Glutamatergic neuron (in vitro differentiated cells): ENCODE measurements at places on chromosomes 16 and 17. TPM values are rescaled to one million over a fixed set of nuclear protein-coding genes. Genes with fewer than 3 reads are reported as not detected.

- no peak for DNase-seq
- H3K27ac ChIP-seq, result no peak overlapping the region
- no peaks in the 10 kb centered on the region for H3K36me3 ChIP-seq
- H3K27me3 ChIP-seq, result no peaks in the 10 kb centered on the region
Measured at GRCh38 chr17:67080804-67081203, 36.5 kb downstream of the CACNG1 start.

GRCh38 chr16:1274767-1275166, 18.9 kb downstream of the TPSD1 start:
- peaks cover 5% of the 10 kb centered on the region for H3K4me1 ChIP-seq
- peaks cover 7% of the 10 kb centered on the region for H3K27me3 ChIP-seq
- no peak overlapping the region for H3K4me3 ChIP-seq

GRCh38 chr17:37079735-37080134, 131.0 kb downstream of the AATF start:
- H3K27ac ChIP-seq, result no peak overlapping the region
- no peaks in the 10 kb centered on the region for H3K27me3 ChIP-seq
- H3K4me3 ChIP-seq, result no peak overlapping the region

- DNase-seq, result no peak
- H3K4me3 ChIP-seq, result no peak overlapping the region
- no peaks in the 10 kb centered on the region for H3K36me3 ChIP-seq
- peaks cover 2% of the 10 kb centered on the region for H3K27me3 ChIP-seq
- no peaks in the 10 kb centered on the region for H3K4me1 ChIP-seq
Measured at GRCh38 chr17:64337676-64338075, 53.0 kb downstream of the PECAM1 start.

- peaks cover 2% of the 10 kb centered on the region for H3K4me1 ChIP-seq
- H3K4me3 ChIP-seq, result no peak overlapping the region
- H3K36me3 ChIP-seq, result no peaks in the 10 kb centered on the region
- peaks cover 5% of the 10 kb centered on the region for H3K27me3 ChIP-seq
- no peak overlapping the region for H3K27ac ChIP-seq
Measured at GRCh38 chr16:3983081-3983520, 102.6 kb upstream of the CREBBP start.

GRCh38 chr17:29393436-29393835, 3.3 kb downstream of the TAOK1 start:
- H3K4me1 ChIP-seq, result peaks cover 19% of the 10 kb centered on the region
- peak overlapping the region; percentile 96 for H3K4me3 ChIP-seq
- no peak overlapping the region for H3K27ac ChIP-seq
- peaks cover 12% of the 10 kb centered on the region for H3K27me3 ChIP-seq

DNA sequence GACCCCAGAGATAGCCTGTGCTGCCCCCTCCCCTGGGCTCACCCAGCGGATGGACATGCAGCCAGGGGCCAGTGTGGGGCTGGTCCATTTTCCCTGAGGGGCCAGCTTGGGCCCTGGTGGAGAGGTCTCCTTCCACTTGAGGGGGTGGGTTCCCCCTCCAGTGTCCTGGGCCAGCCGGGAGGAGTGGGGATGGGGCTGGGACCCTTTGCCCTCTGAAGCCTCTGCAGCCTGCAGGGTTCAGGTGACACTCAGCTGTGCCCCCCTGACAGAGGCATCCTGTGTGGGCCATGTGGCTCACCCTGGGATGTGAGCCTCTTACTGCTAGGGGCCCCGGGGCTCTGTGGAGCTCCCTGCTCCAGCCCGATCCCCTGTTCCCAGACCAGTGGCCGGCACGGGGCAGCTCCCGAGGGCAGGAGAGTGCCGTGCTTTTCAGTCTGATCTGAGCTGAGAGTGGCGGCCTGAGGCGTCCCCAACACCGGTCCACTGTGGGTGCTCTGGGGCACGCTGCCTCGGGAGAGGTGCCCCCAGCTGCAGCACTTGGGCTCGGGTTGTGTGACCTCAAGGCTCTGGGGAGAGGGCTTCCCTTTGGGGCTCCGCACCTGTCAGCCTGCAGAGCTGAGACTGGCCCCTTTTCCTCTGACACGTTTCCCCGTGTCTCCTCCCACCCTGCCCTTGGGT, 439 bp upstream of the GNG13 start:
- H3K4me1 ChIP-seq, result no peaks in the 10 kb centered on the region
- DNase-seq, result no peak
- H3K27me3 ChIP-seq, result peaks cover 3% of the 10 kb centered on the region
- no peak overlapping the region for H3K27ac ChIP-seq
- H3K4me3 ChIP-seq, result no peak overlapping the region

GRCh38 chr17:2351269-2351668, 14.0 kb downstream of the SGSM2 start:
- no peaks in the 10 kb centered on the region for H3K36me3 ChIP-seq
- no peaks in the 10 kb centered on the region for H3K27me3 ChIP-seq

DNA sequence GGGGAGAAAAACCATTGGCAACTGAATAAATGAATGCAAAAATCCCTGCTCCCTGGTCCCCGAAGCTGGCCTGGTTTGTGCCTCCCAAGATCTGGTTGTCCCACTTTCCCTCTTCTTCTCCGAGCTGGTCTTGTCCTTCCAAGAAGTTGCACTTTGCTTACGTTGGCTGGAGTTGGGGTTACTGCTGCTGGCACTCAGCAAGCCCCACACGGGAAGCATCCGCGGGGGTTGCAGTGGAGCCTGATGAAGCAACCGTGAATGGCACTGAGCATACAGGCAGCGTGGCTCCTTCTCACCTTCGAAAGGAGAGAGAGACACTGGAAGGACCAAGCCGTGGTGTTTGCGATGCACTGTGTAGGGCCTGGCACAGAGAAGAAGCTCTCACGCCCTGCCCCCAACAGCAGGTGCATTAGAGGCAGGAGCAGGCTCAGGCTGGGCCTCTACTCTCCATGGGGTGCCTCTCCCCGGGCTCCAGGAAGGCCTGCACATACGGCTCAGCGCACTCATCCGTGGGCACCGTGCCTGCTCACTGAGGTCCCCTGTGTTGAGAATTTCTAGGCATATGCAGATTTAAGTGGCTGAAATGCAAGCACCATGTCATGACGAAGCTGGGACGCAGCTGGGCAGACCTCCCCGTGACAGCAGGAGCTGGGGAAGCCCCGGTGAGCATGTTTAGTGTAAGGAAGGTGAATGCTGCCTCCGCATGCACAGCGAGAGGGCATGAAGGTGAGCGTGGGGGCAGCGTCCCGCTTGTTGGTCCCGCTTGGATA, 12.1 kb downstream of the CA5A start:
- peak overlapping the region; percentile 65 for H3K4me3 ChIP-seq
- no peaks in the 10 kb centered on the region for H3K36me3 ChIP-seq
- peak overlapping the region; percentile 66 for H3K27ac ChIP-seq
- peaks cover 2% of the 10 kb centered on the region for H3K27me3 ChIP-seq
- DNase-seq, result peak; percentile 32

- peak overlapping the region; percentile 81 for H3K4me3 ChIP-seq
- peaks cover 10% of the 10 kb centered on the region for H3K4me1 ChIP-seq
- no peaks in the 10 kb centered on the region for H3K36me3 ChIP-seq
- DNase-seq, result no peak
Measured at GRCh38 chr17:38701504-38702165, 3.4 kb upstream of the MLLT6 start.

DNA sequence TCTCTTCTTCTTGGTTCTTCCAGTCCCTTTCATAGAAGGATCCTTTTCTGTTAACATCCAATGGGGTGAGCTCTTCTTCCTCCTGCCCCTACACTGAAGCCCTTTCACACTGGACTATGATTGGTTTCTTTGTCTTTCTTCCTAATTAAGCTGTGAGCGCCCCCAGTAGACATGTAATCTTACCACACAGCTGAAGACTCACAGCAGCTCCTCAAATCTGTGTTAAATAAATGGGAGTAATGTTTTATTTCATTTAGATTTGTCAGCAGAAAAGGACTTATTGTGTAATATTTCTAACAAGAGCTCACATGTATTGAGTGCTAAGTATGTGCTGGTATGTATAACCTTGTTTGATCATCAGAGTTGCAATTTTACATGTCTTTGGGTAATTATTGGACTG, 55.7 kb downstream of the TOX3 start:
- H3K4me3 ChIP-seq, result no peak overlapping the region
- DNase-seq, result no peak
- no peak overlapping the region for H3K27ac ChIP-seq
- H3K27me3 ChIP-seq, result no peaks in the 10 kb centered on the region
- peaks cover under 1% of the 10 kb centered on the region for H3K36me3 ChIP-seq

DNA sequence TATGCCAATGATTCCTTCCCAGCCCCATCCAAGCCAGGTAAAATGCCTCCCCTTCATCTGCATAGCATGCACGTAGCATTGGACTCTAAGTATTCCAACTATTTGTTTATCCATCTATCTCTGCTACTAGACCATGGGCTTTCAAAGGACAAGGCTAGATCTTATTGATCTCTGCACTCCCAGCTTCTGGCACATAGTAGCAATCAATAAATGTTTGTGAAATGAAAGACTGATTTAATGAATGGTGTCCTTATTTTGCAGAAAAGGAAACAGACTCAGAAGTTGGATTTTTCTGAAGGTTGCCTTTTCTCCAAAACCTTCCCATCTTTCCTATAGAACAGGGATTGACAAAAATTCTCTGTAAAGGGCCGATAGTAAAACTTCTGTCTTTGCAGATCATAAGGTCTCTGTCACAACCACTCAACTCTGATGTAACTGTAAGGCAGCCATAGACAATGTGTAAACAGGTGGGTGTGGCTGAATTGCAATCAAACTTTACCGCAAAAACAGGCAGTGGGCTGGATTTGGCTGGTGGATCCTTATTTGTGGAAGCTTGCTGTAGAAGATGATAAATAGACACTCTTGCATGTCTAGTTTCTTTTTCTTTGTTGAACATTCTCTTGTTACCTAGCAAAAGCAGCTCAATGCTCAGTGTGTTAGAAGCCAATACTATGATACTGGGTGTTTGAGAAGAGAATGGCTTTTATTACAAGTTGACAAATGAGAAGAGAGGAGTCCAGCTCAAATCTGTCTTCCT, 7.6 kb upstream of the CMTR2 start:
- no peak overlapping the region for H3K27ac ChIP-seq
- no peaks in the 10 kb centered on the region for H3K36me3 ChIP-seq
- H3K27me3 ChIP-seq, result no peaks in the 10 kb centered on the region
- no peak for DNase-seq
- no peak overlapping the region for H3K4me3 ChIP-seq

- H3K4me1 ChIP-seq, result peaks cover 2% of the 10 kb centered on the region
- H3K27ac ChIP-seq, result no peak overlapping the region
- DNase-seq, result no peak
- H3K4me3 ChIP-seq, result no peak overlapping the region
- H3K36me3 ChIP-seq, result no peaks in the 10 kb centered on the region
Measured at GRCh38 chr16:85820604-85821372, 21.3 kb downstream of the COX4I1 start.

- no peaks in the 10 kb centered on the region for H3K4me1 ChIP-seq
- peaks cover 2% of the 10 kb centered on the region for H3K27me3 ChIP-seq
- no peak overlapping the region for H3K4me3 ChIP-seq
- H3K36me3 ChIP-seq, result no peaks in the 10 kb centered on the region
- no peak for DNase-seq
Measured at GRCh38 chr16:52309446-52310416, 237.2 kb downstream of the TOX3 start.

DNA sequence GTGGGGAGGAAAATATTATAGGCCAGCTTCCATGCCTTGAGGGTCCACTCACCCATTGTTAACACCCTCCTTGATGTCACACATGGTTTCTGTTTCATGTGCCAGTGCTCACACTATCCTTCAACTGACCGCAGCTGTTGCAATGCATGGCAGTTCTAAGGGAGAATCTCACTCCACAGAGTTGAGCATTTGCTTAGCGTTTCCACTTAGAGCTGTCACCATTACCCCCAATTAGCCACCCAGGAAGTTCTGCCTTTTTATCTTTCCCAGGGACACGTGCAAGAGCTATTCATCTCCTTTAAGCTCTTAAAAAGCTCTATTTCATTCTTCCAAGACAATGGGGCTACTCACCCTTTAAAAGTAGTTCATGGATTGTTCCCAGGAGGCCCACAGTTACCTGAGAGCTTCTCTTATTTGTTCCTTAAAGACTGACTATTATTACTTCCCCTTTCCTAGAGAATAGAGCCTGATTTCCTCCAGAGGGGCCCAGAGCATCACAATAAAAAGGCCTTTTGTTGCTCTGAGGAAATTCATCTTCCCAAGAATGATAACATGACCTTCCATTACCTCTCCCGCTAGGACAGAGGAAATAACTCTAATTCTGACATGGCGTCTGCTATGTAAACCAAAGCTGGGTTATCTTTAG, 126.8 kb downstream of the CACNG3 start:
- peaks cover 27% of the 10 kb centered on the region for H3K36me3 ChIP-seq
- no peaks in the 10 kb centered on the region for H3K4me1 ChIP-seq
- H3K27ac ChIP-seq, result no peak overlapping the region
- no peak for DNase-seq
- no peak overlapping the region for H3K4me3 ChIP-seq

- peak overlapping the region; percentile 67 for H3K4me3 ChIP-seq
- peaks cover 32% of the 10 kb centered on the region for H3K4me1 ChIP-seq
- H3K36me3 ChIP-seq, result no peaks in the 10 kb centered on the region
Measured at GRCh38 chr17:50565402-50566350, 5.2 kb downstream of the CACNA1G start.

DNA sequence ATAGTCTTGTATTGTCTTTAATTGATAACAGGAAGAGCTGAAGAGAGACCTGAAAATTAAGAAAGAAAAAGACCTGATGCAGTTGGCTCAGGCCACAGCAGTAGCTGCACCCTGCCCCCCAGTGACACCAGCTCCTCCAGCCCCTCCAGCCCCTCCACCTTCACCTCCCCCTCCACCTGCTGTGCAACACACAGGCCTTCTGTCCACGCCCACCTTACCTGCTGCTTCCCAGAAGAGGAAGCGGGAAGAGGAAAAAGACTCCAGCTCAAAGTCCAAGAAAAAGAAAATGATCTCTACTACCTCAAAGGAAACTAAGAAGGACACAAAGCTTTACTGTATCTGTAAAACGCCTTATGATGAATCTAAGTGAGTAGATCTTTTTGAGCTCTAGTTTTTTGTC, 36.8 kb downstream of the C17orf58 start:
- no peak for DNase-seq
- peak overlapping the region; percentile 31 for H3K27ac ChIP-seq
- no peak overlapping the region for H3K4me3 ChIP-seq

- no peaks in the 10 kb centered on the region for H3K4me1 ChIP-seq
- H3K36me3 ChIP-seq, result peaks cover 4% of the 10 kb centered on the region
- no peak for DNase-seq
- H3K4me3 ChIP-seq, result no peak overlapping the region
Measured at GRCh38 chr17:5919089-5919488, 151.1 kb upstream of the WSCD1 start.

Gene HAP1
- 0.76 TPM for total RNA-seq

Gene RND2
- 75.8 TPM for total RNA-seq

Gene VKORC1
- total RNA-seq, result 152 TPM

Gene CSH1
- not detected for total RNA-seq

Gene TBC1D3E
- total RNA-seq, result not detected

Gene HERPUD1
- total RNA-seq, result 160 TPM

Gene SPN
- total RNA-seq, result 0.27 TPM

Gene MLKL
- not detected for total RNA-seq

Gene KRT20
- not detected for total RNA-seq

Gene CA4
- total RNA-seq, result 0.98 TPM

Gene CHRNE
- total RNA-seq, result 0.69 TPM

Gene PPP1R1B
- total RNA-seq, result not detected

Gene MYH11
- total RNA-seq, result 0.10 TPM

Gene BMERB1
- 65.9 TPM for total RNA-seq

Gene SEPTIN12
- total RNA-seq, result 0.96 TPM

Gene KRT25
- total RNA-seq, result not detected

Gene ALOX12B
- not detected for total RNA-seq
